Heart right ventricle (tissue), 16 donors: ENCODE measurements at places on chromosomes 5 and 9. TPM values are rescaled to one million over a fixed set of nuclear protein-coding genes. Genes with fewer than 3 reads are reported as not detected.

DNA sequence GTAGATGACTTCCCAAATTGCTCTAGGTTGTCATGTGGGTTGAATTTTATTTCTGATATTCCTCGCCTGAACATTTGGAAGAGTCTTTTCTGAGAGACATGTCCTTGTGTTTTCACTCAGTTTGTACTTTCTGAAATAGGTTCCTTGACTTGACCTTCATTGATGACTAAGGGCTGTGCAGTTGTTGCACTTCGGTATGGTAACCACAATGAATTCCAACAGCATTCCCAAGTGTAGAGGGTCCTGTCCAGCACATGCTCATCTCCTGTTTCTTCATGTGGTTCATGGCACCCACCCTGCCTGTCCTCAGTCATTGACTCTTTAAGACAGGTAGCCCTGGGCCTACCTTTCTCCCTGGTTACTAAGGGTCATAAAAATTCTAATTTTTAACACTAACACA is 527.8 kb downstream of the MTRR start:
- DNase-seq, result no peak

DNA sequence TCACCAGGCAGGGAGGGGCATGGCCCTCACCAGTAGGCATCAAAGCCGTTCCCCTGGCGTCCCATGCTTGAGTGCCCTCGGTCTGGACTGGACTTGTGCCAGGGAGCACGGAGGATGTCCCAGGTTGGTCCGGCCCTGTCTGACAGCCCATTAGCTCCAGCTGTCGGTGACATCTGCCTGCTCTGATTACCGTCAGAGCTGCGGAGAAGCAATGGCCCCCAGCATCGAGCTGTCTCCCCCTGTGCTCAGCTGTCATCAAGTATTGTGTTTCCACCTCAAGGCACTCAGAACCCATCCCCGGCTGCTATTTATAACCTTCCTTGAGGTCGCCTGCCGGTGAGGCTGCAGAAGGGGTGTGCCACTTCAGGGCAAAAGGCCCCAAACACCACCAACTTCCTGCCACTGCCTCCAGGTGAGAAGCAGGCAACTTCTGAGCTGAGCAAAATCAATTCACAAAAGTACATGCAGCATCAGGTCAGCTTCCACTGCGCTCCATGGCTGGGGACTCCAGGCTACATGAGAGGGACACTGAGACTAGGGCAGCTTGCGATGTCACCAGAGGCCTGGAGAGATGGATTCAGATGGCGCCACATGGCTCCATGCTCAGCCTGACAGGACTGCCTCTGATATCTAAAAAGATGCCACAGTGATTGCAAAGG is 142.7 kb downstream of the C5orf15 start:
- DNase-seq, result peak; percentile 29

DNA sequence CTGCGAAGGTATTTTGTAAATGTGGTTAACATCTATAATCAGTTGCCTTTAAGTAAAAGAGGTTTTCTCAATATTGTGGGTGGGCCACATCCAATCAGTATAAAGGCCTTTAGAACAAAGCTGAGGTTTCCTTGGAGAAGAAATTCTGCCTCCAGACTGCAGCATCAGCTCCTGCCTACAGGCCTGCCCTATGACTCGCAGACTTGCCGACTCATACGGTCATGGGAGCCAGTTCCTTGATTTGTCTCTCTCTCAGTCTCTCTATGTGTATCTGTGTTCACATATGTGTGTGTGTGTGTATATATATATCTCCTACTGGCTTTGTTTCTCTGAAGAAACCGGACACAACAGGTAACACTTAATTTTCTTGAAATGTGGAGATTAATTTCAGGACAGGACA is 45.3 kb downstream of the SLC36A1 start:
- DNase-seq, result no peak

GRCh38 chr9:26675035-26675434 is 217.6 kb downstream of the CAAP1 start:
- DNase-seq, result no peak

DNA sequence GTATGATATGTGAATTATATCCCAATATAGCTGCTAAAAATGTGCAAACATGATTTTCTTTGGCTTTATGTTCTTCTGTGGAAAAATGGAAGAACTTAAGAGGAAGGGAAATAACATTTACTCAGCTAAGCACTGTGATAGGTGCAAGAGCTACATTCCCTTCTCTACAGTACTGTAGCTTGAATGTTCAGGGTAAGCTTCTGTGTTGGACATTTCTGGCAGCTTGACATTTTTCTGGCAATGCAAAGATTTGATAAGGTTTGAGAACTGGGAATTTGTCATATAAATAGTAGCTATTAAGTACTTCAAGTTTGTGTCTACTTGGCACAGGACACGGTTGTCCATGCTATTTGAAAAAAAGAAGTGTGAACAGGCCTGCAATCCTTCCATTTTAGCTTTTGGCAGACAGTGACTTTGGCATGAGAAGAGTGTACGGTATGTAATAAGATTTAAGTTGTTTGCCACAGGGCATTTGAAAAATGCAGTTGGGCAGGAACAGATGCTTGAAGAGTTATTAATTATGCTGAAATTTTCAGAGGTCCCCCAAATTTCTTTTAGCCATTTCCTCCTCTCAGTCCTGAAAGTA is 77.6 kb downstream of the KIF4B start:
- no peak for DNase-seq

GRCh38 chr5:180839227-180839626 is 21.8 kb downstream of the ZFP62 start:
- no peak for DNase-seq

- DNase-seq, result no peak
Measured at GRCh38 chr9:122005597-122005996, 87.5 kb downstream of the TTLL11 start.

DNA sequence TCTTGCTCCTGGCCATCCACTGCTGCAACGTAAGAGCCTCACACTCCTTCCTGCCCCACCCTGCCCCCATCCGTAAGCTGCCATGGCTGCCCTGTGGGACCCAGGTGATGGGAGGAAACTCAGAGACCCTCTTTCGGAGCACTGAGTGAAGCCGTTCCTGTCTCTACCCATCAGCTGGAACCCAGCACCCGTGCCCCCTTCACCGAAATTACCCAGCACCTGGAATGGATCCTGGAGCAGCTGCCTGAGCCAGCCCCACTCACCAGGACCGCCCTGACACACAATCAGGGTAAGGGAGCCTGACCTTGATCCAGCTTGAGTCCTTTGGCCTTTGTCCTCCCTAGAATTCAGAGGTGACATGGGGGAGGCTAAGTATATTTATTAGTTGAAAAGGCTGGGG is 3.2 kb downstream of the TESK1 start:
- no peak for DNase-seq

GRCh38 chr9:81632599-81632998 is 56.7 kb downstream of the TLE1 start:
- no peak for DNase-seq

- no peak for DNase-seq
Measured at GRCh38 chr5:89686081-89686765, 723.3 kb downstream of the CETN3 start.

GRCh38 chr5:168446983-168447619 is 39.2 kb upstream of the RARS1 start:
- DNase-seq, result no peak

- peak; percentile 65 for DNase-seq
Measured at GRCh38 chr5:74206579-74207550, 433.7 kb downstream of the ENC1 start.

DNA sequence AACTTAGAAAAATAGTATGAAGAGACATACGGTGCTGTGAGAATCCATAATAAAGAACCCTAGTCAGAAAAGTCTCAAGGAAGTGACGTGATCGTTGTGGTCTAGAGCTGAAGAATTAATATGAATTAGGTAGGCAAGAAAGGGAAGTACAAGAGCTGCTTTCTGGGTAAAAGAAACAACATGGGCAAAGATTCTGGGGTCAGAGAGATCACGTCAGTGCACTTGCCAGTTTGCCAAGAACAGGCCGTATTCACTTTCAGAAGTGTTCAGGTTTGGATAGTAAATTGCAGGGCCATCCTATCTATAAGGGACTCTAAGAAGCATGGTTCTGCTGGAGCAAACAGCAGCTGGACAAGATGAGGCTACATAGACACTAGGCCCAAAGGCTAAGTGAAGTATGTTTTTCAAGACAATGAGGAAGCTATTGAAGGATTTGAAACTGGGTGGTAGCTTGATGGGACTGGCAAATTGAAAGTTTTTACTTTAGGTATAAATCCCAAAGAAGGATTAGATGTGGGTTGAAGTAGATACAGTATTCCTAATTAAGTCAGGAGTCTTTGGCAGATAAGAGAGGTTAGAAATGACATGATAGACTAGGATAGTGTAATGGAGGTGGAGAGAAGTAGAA is 4.8 kb upstream of the CHD1 start:
- no peak for DNase-seq

GRCh38 chr9:128992995-128993394 is 35.1 kb downstream of the SH3GLB2 start:
- DNase-seq, result no peak

- DNase-seq, result no peak
Measured at GRCh38 chr5:109062664-109063063, 315.0 kb downstream of the FER start.

DNA sequence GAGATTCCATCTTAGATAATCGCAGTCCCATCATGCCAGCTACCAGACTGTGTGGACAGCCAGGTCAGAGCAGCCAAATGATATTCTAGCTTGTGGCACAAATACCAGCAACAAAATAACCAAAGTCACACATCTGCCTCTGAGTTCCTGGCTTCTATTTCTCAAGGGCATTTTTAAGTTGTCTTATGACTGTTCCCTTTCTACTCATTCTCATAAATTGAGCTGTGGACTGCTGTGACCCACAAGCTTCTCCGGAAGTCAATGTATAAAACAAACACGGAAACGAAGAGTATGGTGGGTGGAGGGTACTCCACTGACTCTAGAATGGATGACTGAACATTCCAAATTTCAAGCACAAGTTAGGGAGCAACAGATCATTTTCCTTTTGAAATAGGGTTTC is 43.9 kb downstream of the PDCD1LG2 start:
- DNase-seq, result no peak

GRCh38 chr9:137168904-137169856 is 671 bp downstream of the LRRC26 start:
- DNase-seq, result no peak

GRCh38 chr5:51990241-51990640 is 607.0 kb downstream of the ISL1 start:
- DNase-seq, result no peak

DNA sequence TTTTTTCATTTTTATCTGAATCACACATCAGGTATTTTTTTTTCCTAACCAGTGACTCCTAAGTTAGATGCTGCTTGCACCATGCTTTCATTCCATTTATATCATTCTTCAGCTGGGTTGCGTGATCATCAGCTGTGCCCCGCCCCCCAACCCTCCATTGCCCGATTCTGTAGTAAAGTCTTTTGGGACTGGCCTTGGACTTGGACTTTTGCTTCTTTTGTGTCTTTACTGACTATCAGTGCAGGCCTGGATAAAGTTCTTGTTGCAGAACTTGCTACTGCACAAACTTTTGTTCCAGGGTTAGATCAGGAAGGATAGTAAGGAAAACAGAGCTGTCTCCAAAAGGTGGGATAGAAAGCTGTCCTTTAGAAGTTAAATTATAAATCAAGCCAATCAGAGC is 38.5 kb downstream of the SLC22A5 start:
- DNase-seq, result no peak

DNA sequence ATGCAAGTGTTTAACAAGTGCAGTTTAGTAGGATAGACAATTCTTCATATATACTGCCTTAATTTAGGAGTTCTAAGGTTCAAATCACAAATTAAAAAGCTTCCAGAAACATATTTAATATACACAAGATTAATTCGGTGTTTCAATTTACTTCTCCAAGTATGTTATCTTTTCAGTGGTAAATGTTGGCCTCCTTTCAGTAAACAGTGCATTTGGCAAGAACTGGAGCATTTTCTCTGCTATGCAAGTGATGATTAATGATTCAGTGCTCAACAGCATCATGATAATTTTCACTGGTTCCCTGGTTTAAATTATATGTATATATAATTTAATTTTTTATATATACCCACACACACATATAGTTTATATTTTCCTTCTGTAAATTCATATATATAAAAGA is 541.7 kb downstream of the EFNA5 start:
- DNase-seq, result no peak

GRCh38 chr9:6917162-6917561 is 159.4 kb downstream of the KDM4C start:
- DNase-seq, result no peak

Gene LHX3
- not detected for total RNA-seq

Gene RETREG1
- 205 TPM for total RNA-seq

Gene CSF1R
- 83.9 TPM for total RNA-seq

Gene SH3TC2
- total RNA-seq, result 8.0 TPM

Gene PCDHB13
- 3.7 TPM for total RNA-seq

Gene CTXN3
- not detected for total RNA-seq

Gene P4HA2
- 50.4 TPM for total RNA-seq

Gene CDC20B
- total RNA-seq, result not detected

Gene GARIN3
- not detected for total RNA-seq

Gene CER1
- total RNA-seq, result not detected
